ENCODE measurements at places on chromosomes 5 and 9. TPM values are rescaled to one million over a fixed set of nuclear protein-coding genes. Genes with fewer than 3 reads are reported as not detected.

Gene LRRTM2
- not detected for total RNA-seq

DNA sequence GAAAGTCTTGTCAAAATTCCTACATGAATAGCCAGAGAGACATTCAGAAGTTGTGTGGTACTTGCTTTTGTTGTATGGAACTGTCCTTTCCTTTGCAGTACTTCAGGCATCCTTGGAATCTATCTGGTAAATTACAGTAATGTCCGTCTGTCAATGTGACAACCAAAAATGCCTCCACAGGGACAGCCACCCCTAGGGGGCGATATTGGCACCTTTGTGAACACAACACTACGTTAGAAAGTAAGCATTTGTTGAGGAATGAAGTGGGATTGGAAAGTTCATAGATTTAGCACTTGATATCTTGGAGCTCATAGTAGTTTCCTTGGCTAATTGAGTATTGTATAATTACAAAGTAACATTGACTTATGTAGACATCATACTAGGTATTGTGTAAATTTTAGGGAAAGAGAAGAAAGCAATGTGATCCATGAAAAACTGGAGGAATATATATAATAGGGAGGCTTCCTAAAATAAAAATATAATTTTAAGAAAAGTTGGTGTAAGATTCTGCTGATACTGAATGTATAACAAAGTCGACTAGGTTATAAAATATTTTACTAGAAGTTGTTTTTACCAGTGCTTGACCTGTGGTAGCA is 32.7 kb downstream of the TMEFF1 start:
- H3K27me3 ChIP-seq: no peaks in the 10 kb centered on the region
- H3K4me3 ChIP-seq: no peak overlapping the region
- peaks cover 34% of the 10 kb centered on the region for H3K36me3 ChIP-seq
- no peak overlapping the region for H3K27ac ChIP-seq

- DNase-seq: peak; percentile 50
- no peaks in the 10 kb centered on the region for H3K27me3 ChIP-seq
- H3K4me1 ChIP-seq: peaks cover 4% of the 10 kb centered on the region
- H3K36me3 ChIP-seq: peaks cover 3% of the 10 kb centered on the region
Observed at GRCh38 chr5:77143998-77144836, 57.1 kb upstream of the ZBED3 start.

- H3K36me3 ChIP-seq: no peaks in the 10 kb centered on the region
- no peak overlapping the region for H3K4me3 ChIP-seq
- DNase-seq: no peak
- no peaks in the 10 kb centered on the region for H3K4me1 ChIP-seq
Observed at GRCh38 chr5:176664886-176665285, 17.6 kb downstream of the TSPAN17 start.

Gene KCNT1
- total RNA-seq: 0.16 TPM

- no peak overlapping the region for H3K27ac ChIP-seq
- peaks cover 9% of the 10 kb centered on the region for H3K36me3 ChIP-seq
- no peaks in the 10 kb centered on the region for H3K27me3 ChIP-seq
Observed at GRCh38 chr9:89380437-89381307, 62.4 kb downstream of the SECISBP2 start.

Gene LAMC3
- total RNA-seq: 0.12 TPM

DNA sequence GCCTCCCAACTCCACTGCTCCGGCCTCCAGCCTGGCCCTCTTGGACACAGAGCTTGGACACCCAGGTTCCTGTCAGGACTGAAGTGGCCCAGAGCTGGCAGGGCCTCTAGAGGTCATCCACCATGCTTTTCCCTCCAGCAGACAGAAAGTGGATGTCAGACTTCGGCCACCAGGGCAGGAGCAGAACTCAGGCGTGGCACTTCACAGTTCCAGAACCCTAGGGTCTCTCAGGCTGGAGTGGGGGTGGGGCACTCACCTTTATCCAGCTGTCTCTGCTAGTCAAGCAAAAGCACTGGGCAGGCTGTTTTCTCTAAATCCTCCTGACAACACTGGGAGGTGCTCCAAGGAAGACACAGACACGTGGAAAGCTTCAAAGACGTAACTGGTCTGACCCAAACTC is 35.6 kb upstream of the N4BP3 start:
- H3K4me1 ChIP-seq: peaks cover 4% of the 10 kb centered on the region
- H3K36me3 ChIP-seq: no peaks in the 10 kb centered on the region
- H3K27me3 ChIP-seq: peaks cover 15% of the 10 kb centered on the region
- H3K27ac ChIP-seq: no peak overlapping the region
- DNase-seq: no peak

GRCh38 chr5:171681061-171681460 is 104.6 kb upstream of the SMIM23 start:
- DNase-seq: no peak
- H3K36me3 ChIP-seq: no peaks in the 10 kb centered on the region
- H3K27me3 ChIP-seq: peaks cover 31% of the 10 kb centered on the region
- no peak overlapping the region for H3K27ac ChIP-seq

Gene IFNK
- total RNA-seq: not detected

- H3K4me3 ChIP-seq: no peak overlapping the region
- no peaks in the 10 kb centered on the region for H3K36me3 ChIP-seq
- DNase-seq: no peak
Observed at GRCh38 chr5:43854697-43855292, 251.8 kb downstream of the NNT start.
